HFFc6 (cell line): ENCODE measurements at places on chromosomes 2 and 18. TPM values are rescaled to one million over a fixed set of nuclear protein-coding genes. Genes with fewer than 3 reads are reported as not detected.

INSIG2 gene
- total RNA-seq, result 9.7 to 13.8 TPM (median 10.4 TPM) in 3 replicates

POTEJ gene
- total RNA-seq, result not detected in 3 replicates

DNA sequence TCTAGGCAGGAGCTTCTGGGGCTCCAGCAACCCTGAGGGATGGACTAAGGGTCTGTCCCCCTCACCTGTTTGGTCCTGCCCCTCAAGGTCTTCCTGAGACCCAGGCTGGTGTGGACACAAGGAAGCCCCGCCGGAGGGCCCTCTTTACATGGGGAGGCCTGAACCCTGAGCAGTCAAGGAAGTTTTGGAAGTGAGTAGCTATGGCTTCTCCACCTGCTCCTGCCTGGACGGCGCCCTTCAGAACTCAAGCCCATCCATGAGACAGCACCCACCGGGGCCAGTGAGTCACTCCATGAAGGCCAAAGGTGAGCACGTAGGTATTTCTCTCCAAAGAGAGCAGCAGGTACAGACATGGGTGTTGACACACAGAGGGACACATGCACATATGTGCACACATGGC, 98.2 kb upstream of the CTDP1 start:
- H3K27me3 ChIP-seq, result peaks cover 4% of the 10 kb centered on the region
- H3K4me3 ChIP-seq, result no peak overlapping the region
- no peak overlapping the region for H3K27ac ChIP-seq
- no peaks in the 10 kb centered on the region for H3K4me1 ChIP-seq
- DNase-seq, result no peak
- H3K36me3 ChIP-seq, result no peaks in the 10 kb centered on the region; the same call in 1 of the 2 replicates

GRCh38 chr18:79917169-79917852, 34.1 kb downstream of the SLC66A2 start:
- no peak overlapping the region for H3K27ac ChIP-seq
- DNase-seq, result no peak
- H3K27me3 ChIP-seq, result no peaks in the 10 kb centered on the region; the same call in 1 of the 2 replicates
- H3K36me3 ChIP-seq, result peaks cover 57% of the 10 kb centered on the region
- no peaks in the 10 kb centered on the region for H3K4me1 ChIP-seq

GRCh38 chr2:45669032-45669486, 17.6 kb downstream of the PRKCE start:
- H3K27ac ChIP-seq, result peak overlapping the region; percentile 77
- H3K4me1 ChIP-seq, result peaks cover 23% of the 10 kb centered on the region
- no peaks in the 10 kb centered on the region for H3K36me3 ChIP-seq
- H3K27me3 ChIP-seq, result no peaks in the 10 kb centered on the region
- no peak for DNase-seq

GRCh38 chr18:8844721-8845148, 139.4 kb downstream of the MTCL1 start:
- H3K4me3 ChIP-seq, result no peak overlapping the region
- peaks cover 2% of the 10 kb centered on the region for H3K27me3 ChIP-seq
- H3K36me3 ChIP-seq, result no peaks in the 10 kb centered on the region; the same call in 1 of the 2 replicates
- peaks cover 67% of the 10 kb centered on the region for H3K4me1 ChIP-seq
- H3K27ac ChIP-seq, result no peak overlapping the region

DNA sequence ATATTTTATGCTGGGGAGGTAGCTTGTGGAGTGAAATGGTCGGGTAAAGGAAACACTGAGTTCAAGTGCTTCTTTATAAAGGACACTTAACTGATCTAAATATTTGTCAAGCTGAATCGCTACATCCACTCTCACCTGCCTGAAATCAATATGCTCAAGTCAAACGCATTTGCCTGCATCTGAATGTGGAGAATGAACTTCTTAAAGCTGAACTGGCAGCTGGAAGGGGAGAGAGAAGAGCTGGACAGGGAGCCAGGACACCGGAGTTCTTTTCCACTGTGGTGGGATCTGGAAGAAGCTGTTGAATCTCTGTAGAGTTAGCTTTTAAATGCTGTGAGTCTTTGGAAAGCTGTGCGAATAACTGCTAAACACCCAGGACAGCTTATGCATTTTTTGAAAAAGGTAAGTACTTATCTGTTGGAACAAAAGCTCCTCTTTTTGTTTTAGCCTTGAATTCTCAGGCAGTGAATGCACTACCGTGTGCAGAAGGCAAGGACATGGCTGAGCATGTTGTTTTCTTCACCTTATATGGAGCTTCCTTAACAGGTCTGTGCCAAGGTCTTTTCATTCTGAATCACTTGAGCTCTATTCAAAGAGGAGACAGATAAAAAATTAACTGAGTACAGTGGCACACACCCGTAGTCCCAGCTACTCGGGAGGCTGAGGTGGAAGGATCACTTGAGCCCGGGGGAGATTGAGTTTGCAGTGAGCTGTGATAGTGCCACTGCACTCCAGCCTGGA, 74.2 kb upstream of the KLF7 start:
- H3K4me1 ChIP-seq, result peaks cover 23% of the 10 kb centered on the region
- peaks cover 22% of the 10 kb centered on the region for H3K36me3 ChIP-seq
- H3K27ac ChIP-seq, result no peak overlapping the region
